ENCODE measurements at places on chromosomes 13 and 19.
A peak's percentile ranks its signal among the peaks of the same experiment; 100 is the strongest.

DNA sequence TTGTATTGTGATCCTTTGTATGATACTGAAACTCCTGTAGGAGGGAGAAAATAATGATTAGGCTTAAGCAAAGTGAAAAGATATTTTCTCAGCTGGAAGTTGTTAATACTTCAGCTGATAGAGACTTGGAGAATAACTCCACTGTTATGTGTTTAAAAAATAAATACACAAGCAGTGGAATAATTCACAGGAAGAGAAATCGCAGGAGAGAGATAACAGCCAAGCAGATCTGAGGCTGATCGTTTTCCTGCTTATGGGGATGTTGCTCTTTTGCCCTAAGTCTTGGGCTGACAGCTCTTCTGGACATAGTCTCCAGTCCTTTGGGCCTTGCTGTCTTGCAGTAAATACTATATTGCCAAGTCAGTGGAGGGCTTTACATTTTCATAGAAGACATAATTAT is 93.3 kb downstream of the OLFM4 start:
- no peak for DNase-seq

- no peak for DNase-seq
Observed at GRCh38 chr19:49999371-50000010, 25.7 kb downstream of the VRK3 start.

- no peak for DNase-seq
Observed at GRCh38 chr13:59494560-59494970, 669.2 kb downstream of the DIAPH3 start.

DNA sequence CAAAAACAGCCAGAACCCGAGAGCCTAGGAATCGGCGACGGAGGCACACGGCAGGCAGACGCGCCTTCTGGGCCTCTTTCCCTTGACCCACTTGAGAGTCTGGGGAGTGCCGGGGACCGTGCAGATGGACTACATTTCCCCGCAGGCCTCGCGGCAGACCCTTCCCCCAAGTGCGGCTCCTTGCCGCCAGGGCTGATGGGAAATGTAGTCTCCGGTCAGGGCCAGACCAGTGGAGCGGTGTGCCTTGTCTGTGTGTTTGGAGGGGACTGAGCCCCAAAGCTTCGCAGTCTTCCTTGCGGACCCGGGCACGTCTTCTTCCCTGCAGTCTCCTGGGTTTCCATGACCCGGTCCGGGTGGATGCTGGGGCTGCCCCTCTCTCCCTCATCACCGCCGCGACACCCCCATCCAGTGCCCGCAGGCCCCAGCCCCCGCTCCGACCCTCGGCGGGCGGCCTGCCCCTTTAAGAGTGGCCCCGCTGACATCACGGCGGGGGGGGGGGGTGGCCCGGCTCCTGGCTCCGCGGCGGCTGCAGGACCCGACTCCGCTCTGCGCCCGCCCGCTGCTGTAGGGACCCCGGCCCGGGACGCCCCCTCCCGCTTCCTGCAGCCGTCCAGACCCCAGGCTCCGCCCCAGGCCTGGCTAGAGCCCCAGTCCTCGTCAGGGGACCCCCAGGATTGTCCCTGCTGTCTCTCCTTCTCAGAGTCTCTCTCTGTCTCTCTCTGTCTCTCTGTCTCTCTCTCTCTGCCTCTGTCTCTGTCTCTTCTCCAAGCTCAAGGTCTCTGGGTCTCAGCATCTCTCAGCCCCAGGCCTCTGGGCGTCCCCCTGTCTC is 758 bp upstream of the CACNG7 start:
- no peak for DNase-seq

DNA sequence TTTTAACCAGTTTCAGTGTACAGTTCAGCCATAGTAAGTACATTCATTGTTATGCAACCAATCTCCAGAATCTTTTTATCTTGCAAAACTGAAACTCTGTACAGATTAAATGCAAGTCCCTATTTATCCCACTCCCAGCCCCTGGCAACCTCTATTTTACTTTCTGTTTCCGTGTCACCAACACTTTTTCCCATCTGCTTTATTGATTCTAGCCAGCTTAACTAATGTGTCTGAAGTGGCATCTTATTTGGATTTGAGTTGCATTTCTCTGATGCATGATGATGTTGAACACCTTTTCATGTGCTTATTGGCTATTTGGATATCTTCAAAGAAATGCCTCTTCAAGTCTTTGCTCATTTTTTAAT is 18.9 kb downstream of the SPATA13 start:
- no peak for DNase-seq

DNA sequence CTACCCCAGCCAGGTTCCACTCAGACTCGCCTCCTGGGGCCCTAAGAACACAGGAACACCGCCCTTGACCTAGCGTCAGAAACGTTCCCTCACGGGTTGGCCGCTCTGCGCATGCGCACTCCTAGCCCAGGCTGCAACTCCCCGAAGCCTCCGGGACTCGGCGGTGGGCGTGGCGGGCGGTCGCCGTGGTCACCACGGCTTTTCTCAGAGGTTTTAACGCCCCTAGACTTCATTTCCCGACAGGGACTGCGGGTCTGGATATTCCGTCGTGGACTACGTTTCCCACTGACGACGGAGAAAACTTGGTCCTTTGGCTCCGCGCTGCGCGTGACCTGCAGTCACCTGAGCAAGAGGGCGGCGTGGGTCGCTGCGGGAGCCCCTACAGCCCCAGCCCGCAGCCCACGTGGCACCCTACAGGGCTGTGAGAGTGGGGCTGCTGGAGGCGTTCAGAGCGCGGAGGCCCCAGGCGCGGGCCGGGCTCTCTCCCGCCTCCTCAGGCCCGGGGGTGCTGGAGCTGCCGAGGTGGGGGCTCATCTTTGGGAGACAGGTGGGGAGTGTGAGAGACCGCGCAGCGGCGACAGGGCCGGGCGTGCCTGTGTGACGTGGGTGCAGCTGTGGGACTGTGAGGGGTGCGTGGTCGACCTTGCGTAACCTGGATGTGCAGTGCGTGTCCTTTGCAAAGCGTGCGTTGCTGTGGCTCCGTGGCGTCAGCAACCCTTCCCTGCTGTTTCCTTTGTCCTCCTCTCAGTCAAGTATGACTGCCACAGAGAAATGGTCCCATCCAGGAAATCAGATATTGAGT is 38.0 kb upstream of the ZNF573 start:
- DNase-seq, result no peak

- DNase-seq, result no peak
Observed at GRCh38 chr13:51559946-51560735, 24.1 kb upstream of the WDFY2 start.

GRCh38 chr13:85091631-85092234 is 707.5 kb downstream of the SLITRK6 start:
- DNase-seq, result no peak

DNA sequence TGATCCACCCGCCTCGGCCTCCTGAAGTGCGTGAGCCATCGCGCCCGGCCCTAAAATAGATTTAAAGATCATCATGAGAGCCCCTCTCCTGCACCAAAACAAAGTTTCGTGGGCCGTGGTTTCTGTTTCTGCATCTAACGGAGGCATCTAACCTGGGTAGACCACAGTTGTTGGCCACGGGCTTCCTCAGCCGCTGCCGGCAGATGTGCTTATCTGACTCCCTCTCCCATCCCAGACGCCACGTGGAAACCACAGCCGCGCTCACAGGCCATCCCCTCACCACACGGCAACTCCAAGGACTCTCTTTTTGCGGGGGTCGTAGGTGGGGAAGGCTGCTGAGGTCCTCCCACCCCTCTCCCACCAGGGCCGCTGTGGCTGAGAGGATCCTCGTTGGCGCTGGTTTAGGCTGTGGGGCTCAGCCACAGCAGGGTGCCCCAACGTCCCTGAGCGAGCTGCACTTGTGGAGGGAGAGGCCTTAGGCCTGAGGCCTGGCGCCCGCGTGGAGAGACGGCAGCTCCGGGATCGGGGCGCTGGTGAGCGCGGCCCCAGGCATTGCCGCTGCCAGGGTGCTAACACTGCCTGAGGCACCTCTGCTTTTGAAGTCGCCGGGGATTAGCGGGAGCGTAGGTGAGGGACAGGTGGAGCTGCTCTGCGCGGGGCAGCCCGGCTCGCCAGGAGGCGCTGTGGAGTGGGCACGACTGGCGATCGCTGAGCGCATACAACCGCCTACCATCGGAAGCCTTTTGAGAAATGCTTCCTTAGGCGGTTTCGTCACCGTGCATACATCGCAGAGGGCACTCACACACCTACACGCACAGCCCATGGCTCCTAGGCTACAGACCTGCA is 8.9 kb downstream of the ZSCAN1 start:
- no peak for DNase-seq

- DNase-seq, result no peak
Observed at GRCh38 chr13:43567608-43568007, 219.2 kb downstream of the ENOX1 start.

DNA sequence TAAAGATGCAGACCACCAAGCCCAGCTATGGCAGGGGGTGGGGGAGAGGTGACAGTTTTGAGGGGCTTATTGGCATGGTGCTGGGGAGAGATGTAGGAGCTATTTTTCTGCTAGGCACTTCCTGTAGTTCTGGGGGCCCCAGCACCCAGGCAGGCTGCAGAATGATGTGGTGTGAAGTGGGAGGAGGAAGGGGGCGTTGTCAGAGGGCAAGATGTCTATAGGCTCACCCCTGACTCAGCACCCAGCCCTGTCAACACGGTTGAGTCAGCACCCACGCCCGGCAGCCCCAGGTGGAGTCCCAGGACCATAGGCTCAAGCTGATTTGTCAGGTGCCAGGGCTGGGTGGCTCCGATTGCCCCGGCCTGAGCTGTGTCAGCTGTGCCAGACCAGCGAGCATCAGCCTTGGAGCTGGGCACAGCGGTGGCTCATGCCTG is 5.8 kb downstream of the KLF2 start:
- DNase-seq, result peak; percentile 91

GRCh38 chr13:51532736-51533197 is 51.5 kb upstream of the WDFY2 start:
- no peak for DNase-seq

- DNase-seq, result no peak
Observed at GRCh38 chr19:54477650-54478049, 4.6 kb upstream of the CDC42EP5 start.

GRCh38 chr19:18735752-18736151 is 52.3 kb downstream of the CRTC1 start:
- DNase-seq, result no peak

- DNase-seq, result peak; percentile 28
Observed at GRCh38 chr13:24664726-24665409, 15.3 kb upstream of the ATP12A start.

GRCh38 chr13:76823969-76824368 is 62.2 kb downstream of the KCTD12 start:
- no peak for DNase-seq

DNA sequence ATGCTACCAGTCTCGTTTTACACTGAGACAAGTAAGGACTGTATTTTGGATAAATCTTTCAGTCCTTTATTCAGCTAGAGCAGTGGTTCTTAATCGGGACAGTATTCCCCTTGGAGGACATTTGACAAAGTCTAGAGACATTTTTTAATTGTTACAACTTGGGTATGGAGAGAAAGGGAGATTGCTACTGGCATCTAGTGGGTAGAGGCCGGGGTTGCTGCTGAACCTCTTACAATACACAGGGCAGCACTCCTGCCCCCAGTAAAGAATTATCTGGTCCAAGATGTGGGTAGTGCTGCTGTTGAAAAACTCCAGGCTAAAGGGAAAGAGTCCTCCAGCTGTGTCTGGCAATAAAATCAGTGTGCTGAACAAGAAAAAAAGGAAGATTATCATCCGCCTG is 334.8 kb downstream of the SLC7A1 start:
- no peak for DNase-seq

DNA sequence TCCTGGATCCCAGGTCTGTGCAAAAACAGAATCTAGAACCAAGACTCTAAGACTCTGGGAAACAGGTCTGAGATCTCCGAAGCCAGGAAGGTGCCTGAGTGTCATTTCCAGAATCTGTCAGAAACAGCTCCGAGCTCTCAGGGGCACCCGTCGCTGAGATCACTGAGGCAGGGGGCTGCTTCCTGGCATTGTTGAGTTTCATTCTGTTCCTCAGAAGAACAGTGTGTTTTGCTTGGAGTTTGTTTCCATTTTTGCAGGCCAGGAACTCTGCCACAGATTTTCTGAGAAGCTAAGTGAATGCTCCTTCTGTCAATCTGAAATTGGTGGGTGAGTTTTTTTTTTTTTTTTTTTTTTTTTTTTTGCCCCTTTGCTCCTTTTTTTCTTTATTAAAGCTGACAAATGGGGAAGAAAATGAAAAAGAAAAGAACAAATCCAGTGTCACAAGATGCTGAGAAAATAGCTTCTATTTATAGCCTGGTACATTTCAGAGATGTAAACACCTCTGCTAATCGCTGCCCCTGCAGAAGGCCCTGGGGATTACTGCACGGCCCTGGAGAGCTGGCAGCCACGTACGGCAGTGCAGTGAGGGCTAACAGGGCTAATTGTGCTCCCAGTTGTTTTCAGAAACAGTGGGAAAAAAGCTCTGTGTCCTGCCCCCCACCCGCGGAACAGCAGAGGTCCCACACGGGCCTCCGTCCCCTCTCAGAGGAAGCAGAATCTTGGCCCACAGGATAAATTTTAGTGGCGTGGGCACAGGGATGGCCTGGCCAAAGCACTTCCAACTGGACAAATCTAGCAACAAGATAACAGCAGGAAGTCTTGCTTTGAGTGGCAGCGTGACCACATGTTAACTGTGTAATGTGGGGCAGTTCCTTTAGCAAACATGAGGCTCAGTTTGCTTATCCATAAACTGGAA is 237.6 kb upstream of the IRS2 start:
- DNase-seq, result no peak

- peak; percentile 72 for DNase-seq
Observed at GRCh38 chr19:12035220-12036172, at the start of gene ZNF433. ZNF433 (minus strand) TSS chr19:12035679; CDS start chr19:12035539, 140 bp downstream.

GRCh38 chr19:37725181-37725580 is 5.6 kb upstream of the ZNF607 start:
- DNase-seq, result no peak

GRCh38 chr19:1907563-1908363 is 2.6 kb downstream of the ADAT3 start:
- no peak for DNase-seq

DNA sequence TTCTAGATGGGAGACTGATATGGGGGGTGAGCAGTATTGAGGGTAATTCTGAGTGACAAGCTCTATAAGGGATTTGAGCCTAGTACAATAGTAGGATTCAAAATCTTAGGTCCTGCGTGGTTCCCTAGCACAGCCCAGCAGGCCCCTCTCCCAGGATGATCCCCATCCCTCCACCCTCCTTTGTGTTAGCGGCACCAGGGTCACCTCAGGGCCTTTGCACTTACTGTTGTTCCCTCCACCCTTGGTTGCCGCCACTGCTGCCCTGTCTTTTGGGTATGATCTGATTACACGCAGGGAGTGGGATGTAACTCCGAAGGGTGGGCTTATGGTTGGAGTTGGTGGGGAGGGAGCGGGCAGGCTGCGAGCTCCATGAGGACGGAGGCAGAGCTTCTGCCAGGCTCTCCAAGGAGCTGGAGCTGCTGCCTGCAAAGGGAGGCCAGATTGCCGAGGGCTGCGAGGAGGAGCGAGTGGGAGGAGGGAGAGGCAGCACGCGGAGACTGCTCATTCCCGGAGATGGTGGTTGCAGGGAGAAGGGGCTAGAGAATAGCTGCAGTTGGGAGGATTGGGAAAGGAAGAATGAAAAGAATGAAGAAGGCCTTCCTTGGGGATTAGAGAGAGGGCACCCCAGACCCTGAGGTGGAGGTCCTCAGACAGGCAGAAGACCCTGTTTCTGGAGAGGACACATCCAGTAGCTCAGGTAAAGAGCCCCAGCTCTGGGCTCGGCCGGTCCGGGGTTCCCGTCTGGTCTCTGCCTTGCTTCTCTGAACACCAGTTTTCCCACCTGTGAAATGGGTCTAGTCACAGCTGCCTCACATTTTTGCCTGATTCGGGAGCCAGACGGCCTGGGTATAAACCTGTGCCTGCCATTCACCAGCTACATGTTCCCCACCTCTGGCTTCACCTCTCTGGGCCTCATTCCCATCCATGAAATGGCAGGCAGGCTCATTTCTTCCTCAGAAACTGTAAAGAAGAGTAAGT is 5.2 kb downstream of the NACC1 start:
- DNase-seq, result no peak

- no peak for DNase-seq
Observed at GRCh38 chr19:5956323-5956722, 21.6 kb downstream of the RANBP3 start.

All from SW 1271 (cell line).